ACHN (cell line): ENCODE measurements at places on chromosomes 16 and 17.

- DNase-seq: no peak
These were observed 49.3 kb downstream of the TRAF4 start for GRCh38 chr17:28792877-28793661.

GRCh38 chr16:31572821-31573220 is 45.1 kb downstream of the AHSP start:
- no peak for DNase-seq

DNA sequence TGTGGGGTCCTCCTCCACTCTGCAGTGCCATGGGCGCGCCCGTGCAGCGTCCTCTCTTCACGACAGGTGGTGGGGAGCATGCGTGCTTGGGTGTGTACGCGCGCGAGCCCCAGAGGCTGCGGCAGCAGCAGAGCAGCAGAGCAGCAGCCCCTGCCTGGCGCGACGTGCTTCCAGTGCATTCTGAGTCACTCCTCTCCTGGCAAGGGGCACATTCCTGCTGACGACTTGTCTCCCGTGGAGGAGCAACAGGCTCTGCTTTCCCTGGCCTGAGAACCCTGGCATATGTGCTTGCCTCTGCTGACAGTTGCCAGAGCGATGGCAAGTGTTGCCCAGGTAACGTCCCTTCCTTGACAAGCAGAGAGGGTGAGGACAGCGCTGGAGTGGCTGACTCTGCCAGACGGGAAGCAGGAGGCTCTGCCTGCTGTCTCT is 133.8 kb upstream of the PLCG2 start:
- peak; percentile 94 for DNase-seq

DNA sequence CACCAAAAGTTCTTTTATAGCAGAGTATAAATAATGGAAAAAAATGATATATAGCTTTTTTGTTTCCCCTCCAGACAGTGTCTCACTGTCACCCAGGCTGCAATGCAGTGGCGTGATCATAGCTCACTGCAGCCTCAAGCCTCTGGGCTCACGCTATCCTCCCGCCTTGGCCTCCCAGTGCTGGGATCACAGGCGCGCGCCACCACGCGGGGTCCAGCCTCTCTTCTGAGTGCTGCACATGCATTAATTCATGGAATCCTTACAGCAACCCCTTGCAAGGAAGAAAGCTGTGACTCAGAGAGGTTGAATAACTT is 18.0 kb upstream of the ZNF629 start:
- no peak for DNase-seq

DNA sequence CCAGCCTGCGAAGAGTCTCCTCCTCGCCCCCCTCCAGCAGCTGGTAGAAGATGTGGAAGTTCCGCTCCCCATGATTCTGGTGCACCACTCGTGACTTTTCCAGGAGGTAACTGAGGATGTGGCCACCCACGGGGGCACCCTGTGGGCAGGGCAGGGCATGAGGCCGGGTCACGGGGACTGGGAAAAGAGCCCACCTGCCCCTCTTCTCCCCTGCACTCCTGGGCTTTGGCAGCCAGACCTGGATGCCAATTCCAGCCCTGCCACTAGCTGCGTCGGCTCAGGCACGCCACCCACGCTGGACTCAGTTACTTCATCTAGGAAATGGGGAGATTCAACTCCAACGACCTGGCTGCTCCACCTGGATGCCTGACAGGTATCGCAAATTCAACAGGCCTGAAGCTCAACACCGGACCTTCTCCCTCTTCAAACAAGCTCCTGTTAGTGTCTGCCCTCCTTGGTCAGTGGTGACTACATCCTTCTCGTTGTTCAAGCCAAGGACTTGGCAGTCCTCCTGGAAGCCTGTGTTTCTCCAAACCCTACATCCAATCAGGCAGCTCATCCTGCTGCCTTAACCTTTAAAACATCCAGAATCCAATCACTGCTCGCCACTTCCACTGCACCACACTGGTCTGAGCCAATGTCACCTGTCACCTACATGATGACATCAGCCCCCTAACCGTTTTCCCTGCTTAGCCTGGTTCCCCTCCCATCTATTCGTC is 11.6 kb downstream of the MYO1C start:
- DNase-seq: no peak

GRCh38 chr16:19874026-19874425 is 10.6 kb downstream of the GPRC5B start:
- no peak for DNase-seq

DNA sequence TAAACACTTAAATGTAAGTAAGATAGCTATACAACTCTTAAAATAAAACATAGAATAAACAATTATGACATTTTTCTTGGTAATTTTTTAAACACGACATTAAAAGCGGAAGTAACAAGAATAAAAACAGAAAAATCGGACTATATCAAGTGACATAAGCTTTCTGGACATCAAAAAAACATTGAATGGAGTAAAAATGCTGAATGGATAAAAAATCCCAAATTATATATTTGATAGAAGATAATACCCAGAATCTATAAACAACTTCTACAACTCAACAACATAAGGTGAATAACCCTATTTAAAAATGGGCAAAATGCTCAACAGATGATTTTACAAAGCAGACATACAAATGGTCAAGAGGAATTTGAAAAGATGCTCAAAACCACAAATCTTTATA is 1866.5 kb downstream of the TP53TG3F start:
- DNase-seq: no peak

DNA sequence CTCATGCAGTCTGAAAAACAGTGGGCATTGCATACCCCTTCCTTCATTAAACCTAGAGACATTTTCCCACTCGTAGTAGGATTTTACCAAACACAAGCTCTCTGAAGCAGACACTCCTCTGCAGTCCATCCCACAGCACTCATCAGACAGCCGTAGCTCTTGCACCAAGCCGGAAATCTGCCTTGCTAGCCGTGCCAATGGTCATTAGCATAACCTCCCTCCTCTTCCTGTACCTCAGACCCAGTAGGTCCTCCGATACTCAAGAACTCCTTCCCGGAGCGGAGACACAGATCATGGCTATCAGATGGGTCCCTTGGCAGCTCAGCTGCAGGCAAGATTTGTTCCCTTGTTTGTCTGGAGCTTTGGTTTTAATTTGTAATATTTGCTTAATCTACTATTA is 483.1 kb upstream of the PSMD7 start:
- no peak for DNase-seq

DNA sequence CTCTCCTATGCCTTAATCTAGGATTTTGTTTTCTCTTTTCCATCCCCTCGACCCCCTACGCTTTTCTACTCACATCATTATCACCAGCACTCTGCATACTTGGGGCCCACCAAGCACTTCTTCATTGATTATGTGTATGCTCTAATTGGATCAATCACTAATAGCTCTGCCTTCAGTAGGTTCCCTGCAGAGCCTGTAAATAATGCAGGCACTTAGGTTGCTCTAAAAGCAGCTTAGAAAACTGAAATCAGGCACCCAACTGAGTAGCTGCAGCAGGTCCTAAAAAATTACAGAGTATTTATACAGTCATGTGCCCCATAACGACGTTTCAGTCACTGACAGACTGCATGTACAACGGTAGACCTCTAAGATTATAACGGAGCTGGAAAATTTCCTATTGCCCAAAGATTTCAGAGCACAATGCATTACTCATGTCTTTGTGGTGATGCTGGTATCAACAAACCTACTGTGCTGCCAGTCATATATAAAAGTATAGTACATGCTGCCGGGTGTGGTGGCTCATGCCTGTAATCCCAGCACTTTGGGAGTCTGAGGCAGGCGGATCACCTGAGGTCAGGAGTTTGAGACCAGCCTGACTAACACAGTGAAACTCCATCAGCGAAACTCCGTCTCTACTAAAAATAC is 280.4 kb downstream of the HS3ST3B1 start:
- no peak for DNase-seq
